ENCODE measurements at places on chromosomes 16 and 17.

- no peak for DNase-seq
Measured at GRCh38 chr17:4823373-4824089, 9.6 kb upstream of the MINK1 start.

DNA sequence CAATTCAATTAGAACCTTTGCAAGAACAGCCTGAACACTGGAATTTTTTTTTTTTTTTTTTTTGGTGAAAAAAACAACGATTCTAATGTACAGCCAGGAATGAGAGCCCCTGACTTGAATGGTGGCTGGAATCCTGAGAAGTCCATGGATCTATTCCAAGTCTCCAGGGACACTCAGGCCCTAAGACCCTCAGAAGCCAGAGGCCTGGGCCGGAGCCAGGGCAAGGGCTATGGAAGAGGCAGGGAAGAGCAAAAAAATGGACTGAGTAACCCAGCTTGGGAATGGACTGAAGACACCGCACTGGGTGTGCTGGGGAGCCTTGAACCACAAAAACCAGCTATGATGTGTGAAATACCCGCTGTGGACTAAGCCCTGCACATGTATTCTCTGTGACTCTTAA, 60.3 kb upstream of the LHX1 start:
- DNase-seq, result no peak

DNA sequence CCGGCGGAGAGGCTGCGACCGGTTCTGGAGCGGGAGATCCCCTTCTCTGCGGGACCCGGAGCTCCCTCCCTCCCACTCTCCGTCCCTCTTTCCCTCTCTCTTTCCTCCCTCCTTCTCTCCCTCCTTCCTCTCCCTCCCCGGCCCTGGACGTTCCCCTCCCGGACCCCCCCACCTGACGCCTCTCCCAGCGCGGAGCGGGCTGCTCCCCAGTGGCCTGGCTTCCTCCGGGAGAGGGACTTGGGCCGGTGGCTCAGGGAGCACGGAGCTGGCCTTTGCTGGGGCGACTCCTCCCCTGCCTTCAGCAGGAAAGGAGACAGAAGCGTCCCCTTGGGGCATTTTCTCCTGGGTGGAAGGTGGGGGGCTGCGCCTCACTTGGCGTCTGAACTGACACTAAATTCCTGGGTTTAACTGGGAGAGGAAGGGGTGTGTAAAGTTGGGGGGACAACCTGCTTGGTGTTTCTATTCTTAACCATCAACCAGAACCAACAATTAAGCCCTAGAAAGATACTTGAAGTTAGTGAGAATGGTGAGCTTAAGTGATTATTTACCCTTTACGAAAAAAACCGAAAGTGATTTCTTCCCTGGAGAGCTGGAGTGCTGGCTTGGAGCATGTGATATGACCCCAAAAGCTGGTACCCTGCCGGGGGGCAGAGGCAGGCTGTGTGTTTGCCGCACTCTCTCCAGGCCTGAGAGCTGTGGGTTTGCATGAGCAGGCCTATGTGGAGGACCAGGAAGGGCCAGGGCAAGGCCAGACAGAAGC, 775 bp downstream of the SPIRE2 start:
- no peak for DNase-seq

- DNase-seq, result no peak
Measured at GRCh38 chr16:47309581-47310312, 151.1 kb downstream of the ITFG1 start.

DNA sequence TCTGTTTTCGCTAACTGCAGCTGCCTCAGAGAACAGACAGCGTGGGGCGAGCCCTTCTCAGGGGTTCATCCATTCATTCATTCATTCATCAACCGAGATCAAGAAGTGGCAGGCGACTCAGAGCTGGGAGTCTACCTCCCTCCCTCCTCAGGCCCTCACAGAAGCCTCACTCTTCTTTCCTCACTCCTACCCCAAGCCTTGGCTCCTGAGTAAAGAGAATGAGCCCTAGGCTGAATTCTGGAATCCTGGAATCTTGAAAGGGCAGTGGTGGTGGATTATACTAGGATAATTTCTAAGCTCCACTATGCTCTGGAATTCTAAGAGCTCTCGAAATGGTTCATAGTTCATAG, 2.3 kb upstream of the DLX3 start:
- DNase-seq, result no peak

GRCh38 chr16:14366974-14367707, 262.9 kb downstream of the PARN start:
- DNase-seq, result no peak

GRCh38 chr16:66364117-66364958, 2.2 kb upstream of the CDH5 start:
- DNase-seq, result no peak

DNA sequence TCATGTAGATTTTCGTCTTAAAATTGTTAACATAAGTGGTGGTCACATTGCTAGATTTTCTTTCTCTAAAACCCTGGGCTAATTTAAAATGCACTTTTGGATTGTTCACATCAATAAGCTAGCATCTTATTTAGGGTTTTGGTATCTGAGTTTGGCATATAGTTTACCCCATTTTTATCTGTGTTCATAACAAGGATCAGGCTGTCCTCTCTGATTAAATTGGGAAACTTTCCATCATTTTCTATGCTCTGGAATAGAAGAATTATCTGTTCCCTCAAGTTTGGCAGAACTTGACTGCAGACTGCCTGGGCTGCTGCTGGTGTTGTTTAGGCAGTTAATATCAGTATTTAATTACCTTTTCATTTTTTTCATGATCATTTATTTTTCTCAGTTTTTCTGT, 1.8 kb downstream of the SPECC1 start:
- no peak for DNase-seq

GRCh38 chr17:49360796-49361128, 1.3 kb downstream of the ZNF652 start:
- no peak for DNase-seq

- peak; percentile 57 for DNase-seq
Measured at GRCh38 chr16:87487361-87487924, 5.4 kb downstream of the ZCCHC14 start.

GRCh38 chr17:32136856-32137255, 5.4 kb upstream of the RHOT1 start:
- no peak for DNase-seq

DNA sequence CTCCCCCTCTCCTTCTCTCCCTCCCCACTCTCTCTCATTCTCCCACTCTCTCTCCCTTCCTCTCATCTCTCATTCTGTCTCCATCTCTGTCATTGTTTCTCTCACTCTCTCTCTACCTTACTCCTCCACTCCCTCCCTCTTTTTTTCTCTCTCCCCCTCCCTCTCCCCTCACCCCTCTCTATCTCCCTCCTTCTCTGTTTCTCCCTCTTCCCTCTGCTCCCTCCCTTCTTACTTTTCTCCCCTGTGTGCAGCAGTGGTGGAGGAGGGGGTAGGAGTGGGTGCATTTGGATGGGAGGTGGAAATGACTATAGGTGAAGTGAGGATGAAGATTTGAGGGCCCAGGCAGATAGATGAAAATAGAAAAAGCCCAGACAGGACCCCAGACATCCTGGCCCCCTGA, 70.9 kb downstream of the HLF start:
- no peak for DNase-seq

GRCh38 chr17:16507918-16508533, 16.0 kb upstream of the LRRC75A start:
- DNase-seq, result no peak

DNA sequence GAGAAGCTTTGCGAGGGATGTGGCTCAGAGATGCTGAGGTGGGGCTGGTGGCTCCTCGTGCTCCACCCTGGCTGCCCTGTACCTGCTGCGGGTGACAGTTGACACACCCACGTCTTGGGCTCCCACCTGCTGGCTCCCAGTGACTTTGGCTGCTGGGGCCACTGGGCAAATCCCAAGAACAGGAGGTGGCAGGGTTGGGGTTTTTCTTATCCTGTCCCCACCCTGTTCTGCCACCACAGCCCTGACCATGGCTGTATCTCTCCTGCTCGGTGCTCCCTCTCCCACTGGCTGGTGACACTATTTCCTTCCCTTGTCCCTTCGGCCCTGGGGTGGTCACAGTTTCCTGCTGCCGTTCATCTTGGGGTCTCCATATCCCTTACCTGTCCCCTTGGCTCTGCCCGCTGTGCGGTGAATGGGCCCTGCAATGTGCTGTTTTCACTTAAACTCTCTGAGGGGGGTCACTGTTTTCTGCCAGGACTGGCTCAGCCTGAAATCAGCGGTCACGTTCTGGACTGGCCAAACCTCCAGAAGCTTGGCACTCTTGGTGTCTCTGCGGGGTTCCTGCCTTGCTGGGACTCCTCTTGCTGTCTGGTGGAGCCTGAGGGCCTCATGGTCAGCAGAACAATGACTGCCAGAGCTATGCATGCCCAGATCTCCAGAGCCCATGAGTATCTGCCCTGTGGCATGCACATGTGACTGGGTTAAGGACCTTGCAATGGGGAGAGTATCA, 144.2 kb downstream of the IRF8 start:
- DNase-seq, result no peak

GRCh38 chr17:2243953-2244352, 59.6 kb downstream of the SMG6 start:
- DNase-seq, result no peak

DNA sequence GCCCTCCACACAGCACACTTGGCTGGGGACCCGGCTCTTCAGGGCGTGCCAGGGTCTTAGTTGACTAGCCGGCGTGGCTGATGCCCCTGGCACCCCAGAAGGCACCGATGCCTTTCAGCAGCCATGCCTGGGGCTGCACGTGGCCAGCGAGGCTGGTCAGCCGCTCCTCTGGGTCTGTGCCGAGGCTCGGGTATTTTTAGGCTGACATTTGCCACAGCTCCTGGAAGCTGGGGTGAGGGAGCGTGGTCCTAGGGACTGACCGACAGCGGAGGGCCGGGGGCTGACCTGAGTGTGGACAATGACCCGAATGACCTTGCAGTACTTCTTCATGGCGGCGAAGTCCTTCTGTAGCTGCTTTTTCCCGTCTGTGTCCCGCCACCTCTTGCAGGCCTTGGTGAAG, 3.9 kb downstream of the RPL3L start:
- DNase-seq, result no peak

DNA sequence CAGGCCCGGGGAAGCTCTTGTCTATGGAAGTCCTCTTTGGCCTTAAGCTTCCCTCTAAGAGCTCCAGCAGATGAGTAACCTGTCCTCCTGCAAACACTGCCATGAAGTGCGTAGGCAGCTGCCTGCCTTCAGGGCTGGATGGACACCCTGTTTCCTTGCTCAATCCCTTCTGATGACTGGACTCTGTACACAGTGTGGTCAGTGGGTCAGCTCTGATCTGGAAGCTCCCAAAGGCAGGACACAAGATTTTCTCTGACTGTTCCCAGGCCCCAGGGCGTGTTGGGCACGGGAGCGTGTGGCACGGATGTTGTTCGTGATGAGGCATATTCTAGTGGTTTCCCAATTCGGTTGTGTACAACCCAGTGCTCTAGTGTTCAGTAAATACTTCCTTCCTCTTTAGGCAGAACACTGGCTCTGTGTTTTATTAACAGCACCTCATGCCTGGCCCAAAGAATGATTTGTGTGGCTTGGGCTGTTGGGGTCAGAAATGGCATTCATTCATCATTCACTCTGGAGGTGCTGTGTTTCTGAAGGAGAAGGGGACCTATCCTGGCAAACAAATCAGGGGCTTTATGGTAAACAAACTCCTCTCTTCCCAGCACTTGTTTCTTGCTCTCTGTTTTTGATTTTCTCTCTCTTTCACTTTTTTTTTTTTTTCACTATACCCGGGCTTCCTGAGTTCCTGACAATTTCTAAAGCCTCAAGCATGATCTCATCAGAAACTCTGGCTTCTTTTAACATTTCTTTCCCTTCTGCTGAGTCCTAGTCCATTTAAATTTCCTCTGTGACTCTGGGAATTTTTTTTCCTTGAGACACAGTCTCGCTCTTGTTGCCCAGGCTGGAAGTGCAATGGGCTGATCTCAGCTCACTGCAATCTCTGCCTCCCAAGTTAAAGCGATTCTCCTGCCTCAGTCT, 12.0 kb upstream of the RNF157 start:
- DNase-seq, result no peak

- peak; percentile 84 for DNase-seq
Measured at GRCh38 chr16:81313701-81314602, 810 bp upstream of the GAN start.

- no peak for DNase-seq
Measured at GRCh38 chr17:31807846-31808245, 51.2 kb downstream of the COPRS start.

DNA sequence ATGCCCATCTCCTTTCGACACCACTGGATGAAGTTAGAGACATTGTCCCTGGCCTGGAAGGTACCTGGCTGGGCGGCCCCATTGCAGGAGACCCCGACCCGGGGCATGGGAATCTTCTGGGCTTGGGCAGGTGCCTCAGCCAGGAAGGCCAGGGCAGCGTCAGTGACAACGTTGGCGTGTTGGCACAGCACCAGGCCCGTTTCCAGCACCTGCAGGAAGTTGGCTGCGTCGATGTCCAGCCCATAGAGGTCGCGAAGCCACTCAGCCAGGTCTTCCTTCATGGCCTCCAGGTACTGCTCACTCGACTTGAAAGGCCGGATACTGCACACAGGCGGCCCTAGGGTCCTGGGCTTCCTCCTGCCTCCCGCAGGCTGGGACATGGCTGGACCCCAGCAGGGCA, 568 bp downstream of the GAS2L2 start:
- DNase-seq, result no peak

GRCh38 chr16:12242516-12242915, 266.0 kb downstream of the SNX29 start:
- DNase-seq, result no peak

- no peak for DNase-seq
Measured at GRCh38 chr17:7988750-7989178, 13.7 kb upstream of the GUCY2D start.

DNA sequence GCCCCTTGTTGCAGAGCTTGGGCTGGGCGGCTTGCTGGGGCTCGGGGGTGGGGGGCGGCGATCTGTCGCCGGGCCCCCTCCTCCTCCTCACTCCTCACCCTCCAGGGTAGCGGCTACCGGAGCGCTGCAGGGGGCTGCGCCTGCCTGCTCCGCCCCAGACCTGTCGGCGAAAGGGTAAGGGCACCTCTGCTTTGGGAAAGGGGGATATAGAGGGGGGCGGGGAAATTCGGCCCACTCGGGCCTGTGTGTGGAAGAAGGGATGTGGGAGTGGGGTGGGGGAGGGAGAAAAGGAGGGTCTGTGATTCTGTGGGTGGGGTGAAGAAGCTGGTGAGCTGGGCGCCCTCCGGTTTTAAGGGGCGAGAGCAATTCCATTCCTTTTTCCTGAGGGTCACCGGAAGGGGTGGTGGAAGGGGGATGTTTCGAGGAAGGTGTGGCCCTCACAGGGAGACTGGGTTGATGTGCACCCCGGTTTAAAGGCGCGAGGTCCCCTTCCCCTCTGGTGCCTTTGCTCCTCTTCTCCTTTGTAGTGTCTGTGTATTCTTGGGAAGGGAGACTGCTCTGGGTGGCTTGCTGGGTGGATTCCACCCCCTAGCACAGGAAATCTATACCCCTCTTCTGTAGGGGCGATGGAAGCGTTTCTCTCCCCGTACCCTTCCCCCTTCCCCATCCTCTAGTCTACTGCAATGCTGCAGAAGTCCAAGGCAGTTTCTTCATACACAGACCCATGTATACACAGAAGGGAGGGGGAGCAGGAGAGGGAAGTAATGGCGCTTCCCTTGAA, 878 bp downstream of the TAOK1 start:
- no peak for DNase-seq

GRCh38 chr17:11823862-11824261, 173.4 kb downstream of the ZNF18 start:
- DNase-seq, result no peak

- DNase-seq, result no peak
Measured at GRCh38 chr17:36689089-36689667, 87.8 kb downstream of the MRM1 start.

All from iPS DF 19.7 (cell line).